ENCODE measurements at places on chromosomes 2 and 18.

DNA sequence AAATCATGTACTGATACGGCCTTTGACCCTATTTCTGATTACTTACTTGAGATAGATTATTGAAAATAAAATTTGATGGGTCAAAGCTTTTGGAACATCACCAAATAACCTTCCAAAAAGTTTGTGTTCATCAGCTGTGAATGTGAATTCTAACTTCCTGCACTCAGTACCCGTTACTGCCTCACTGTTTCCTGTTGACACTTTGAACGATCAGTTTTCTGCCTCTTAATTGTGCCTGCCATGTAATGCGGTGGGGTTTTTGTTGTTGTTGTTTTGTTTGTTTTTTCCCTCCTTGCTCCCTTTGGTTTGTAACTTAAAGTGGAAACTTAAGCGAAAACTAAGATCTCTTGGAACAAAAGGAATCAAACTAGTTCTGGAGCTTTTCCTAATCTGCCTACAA, 18.9 kb downstream of the ATG16L1 start:
- peak overlapping the region; percentile 66 for H3K4me3 ChIP-seq
- peaks cover 58% of the 10 kb centered on the region for H3K4me1 ChIP-seq
- DNase-seq, result no peak
- no peaks in the 10 kb centered on the region for H3K27me3 ChIP-seq
- H3K27ac ChIP-seq, result peak overlapping the region; percentile 92

- no peak for DNase-seq
- H3K4me3 ChIP-seq, result no peak overlapping the region
- no peaks in the 10 kb centered on the region for H3K36me3 ChIP-seq
- no peak overlapping the region for H3K27ac ChIP-seq
- H3K4me1 ChIP-seq, result peaks cover 21% of the 10 kb centered on the region
These were observed 28.6 kb downstream of the TGFA start for GRCh38 chr2:70525032-70525431.

GRCh38 chr2:183011743-183012142, 26.5 kb downstream of the NCKAP1 start:
- H3K4me1 ChIP-seq, result peaks cover 5% of the 10 kb centered on the region
- DNase-seq, result no peak
- H3K4me3 ChIP-seq, result no peak overlapping the region
- H3K27ac ChIP-seq, result no peak overlapping the region
- peaks cover 20% of the 10 kb centered on the region for H3K27me3 ChIP-seq

DNA sequence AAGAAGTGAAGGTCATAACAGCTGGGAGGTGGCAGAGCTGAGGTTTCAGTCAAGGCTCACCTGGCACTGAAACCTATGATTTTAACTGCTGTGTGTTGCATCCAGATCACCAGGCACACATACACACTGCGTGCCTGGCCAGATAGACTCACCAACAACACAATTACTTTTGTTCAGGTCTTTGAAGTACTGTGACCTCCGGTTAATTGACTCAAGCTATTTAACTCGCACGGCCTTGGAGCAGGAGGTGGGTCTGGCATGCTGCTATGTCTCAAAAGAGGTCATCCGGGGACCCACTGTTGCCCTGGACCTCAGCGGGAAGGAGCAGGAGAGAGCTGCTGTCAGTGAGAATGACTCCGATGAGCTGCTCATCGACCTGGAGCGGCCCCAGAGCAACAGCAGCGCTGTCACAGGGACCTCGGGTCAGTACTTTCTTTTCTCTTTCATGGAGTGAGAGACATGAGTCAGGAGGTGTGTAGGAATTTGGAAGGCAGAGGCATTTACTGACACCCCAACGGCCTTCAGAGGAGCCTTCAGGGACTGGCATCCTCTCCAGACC, 104.1 kb downstream of the ESCO1 start:
- no peaks in the 10 kb centered on the region for H3K36me3 ChIP-seq
- H3K27me3 ChIP-seq, result no peaks in the 10 kb centered on the region
- no peak overlapping the region for H3K4me3 ChIP-seq
- H3K27ac ChIP-seq, result no peak overlapping the region
- no peak for DNase-seq

DNA sequence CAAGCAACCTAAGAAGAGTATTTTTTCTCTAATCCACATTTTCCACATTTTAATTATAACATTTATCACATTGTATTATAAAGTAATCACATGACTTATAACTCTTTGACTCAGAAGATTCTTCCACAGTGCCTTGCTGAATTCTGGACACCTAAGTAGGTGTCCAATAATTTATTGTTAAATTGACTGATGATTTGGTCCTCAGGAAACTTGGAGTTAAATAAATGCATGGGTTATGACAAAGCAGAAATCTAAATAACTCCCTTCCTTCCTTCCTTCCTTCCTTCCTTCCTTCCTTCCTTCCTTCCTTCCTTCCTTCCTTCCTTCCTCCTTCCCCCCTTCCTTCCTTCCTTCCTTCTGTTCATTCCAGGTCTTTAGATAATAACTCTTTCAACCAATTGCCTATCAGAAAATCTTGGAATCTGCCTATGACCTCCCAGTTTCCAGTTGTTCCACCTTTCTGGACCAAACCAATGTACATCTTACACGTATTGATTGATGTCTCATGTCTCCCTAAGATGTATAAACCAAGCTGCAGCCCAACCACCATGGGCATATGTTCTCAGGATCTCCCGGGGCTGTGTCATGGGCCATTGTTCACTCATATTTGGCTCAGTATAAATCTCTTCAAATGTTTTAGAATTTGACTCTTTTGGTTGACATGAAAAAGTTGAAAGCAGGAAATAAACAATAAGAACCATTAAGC, 10.4 kb upstream of the KDSR start:
- H3K27ac ChIP-seq, result no peak overlapping the region
- peaks cover 11% of the 10 kb centered on the region for H3K4me1 ChIP-seq
- no peaks in the 10 kb centered on the region for H3K27me3 ChIP-seq
- DNase-seq, result no peak
- no peak overlapping the region for H3K4me3 ChIP-seq

DNA sequence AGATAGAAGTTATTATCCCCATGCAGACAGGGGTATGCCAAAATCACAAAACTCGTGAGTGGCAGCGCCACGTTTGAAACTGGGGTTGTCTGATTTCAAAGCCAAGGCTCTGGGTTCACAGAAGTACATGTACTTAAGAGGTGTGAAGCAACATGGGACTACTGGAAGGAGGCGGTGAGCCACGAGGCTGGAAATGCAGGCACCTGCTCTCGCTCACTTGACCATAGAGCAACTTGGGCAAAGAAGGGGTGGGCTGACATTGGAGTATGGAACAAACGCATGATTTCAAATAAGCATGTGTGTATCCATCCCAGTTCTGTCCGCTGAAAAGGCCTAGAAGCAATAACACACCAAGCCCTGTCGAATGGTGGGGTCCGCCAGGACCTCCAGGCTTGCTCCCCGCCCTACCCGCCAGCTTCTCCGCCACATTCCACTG, 593 bp upstream of the ACTR2 start:
- H3K36me3 ChIP-seq, result peaks cover 15% of the 10 kb centered on the region
- H3K27me3 ChIP-seq, result no peaks in the 10 kb centered on the region
- peak overlapping the region; percentile 94 for H3K4me3 ChIP-seq
- peak overlapping the region; percentile 95 for H3K27ac ChIP-seq
- H3K4me1 ChIP-seq, result peaks cover 21% of the 10 kb centered on the region
- DNase-seq, result no peak

All from natural killer cell treated with Interleukin-12 subunit alpha and Interleukin-12 subunit beta and Interleukin-15 and Interleukin-18, amount 100 ng/mL, for 72 hours (primary cell).